ENCODE measurements at places on chromosomes 2 and 18.

DNA sequence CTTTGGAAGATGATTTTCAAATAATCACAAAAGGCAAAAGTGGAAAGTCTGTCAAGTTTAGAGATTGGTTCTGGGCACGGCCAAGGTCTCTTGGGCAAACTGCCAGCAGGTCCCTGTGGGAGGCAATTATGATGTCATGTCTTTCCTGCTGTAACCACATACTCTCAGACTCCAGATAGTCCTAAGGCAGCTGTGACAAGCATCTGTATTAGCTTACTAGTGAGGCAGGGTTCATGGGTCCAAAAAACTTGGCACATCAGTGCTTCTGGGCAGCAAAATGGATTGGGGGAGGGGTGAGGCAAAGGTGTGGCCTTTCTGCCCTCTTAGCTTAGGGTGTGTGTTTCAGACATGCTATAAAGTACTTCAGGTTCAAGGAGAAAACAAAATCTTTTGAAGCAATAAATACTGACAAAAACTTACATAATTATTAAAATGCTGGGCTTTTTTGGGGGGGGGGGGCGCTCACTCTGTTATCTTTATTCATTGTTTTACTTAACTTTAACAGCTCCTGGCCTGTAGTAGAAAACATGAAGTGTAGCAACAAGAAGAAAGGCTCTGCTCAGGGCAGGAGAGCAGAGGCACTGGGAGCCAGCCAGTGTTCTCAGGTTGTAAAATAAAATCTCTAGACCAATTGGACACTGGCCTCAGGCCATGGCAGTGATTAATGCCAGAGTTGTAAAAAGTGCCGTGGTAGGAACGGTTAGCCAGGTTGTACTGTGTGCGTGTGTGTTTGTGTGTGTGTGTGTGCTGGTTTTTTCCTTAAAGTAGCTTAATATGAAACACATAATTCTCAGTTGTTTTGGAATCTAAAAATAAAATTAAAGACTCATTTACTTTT is 14.3 kb upstream of the TANC1 start:
- DNase-seq, result peak; percentile 76

DNA sequence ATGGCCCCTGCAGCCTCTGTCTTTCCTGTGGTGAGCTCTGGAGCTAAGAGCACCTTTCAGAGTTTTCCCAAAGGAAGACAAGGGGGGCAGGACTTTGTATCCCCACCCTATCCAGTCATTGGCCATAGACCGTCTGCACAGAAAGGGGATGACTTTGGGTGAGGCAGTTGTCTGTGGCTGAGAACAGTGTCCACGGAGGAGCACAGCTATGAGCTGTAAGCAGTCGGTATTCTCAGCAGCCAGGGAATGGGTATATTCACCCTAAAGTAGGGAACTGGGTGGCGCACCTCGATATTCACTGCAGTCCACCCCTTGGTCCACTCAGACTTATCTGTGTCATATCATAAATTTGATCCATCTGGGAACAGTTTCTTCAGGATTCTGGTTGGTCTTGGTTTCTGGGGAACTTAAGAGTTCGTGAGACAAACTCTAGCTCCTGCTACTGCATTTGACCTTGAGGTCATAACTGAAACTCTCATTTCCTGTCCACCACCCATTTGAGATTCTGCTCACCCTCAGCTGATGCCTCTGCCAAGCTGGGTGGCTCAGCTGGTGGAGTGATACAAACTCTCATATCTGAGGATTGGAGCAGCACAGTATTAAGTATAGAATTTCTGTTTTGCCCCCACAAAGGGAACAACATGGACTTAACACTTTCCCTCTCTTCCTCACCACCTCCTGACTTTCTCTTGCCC is 45.2 kb upstream of the SCG2 start:
- DNase-seq, result no peak

- no peak for DNase-seq
Observed at GRCh38 chr2:46915281-46915810, at the start of gene MCFD2. Gene MCFD2 (minus strand): TSS chr2:46915806. CDS start chr2:46909171, 6,635 bp downstream.

DNA sequence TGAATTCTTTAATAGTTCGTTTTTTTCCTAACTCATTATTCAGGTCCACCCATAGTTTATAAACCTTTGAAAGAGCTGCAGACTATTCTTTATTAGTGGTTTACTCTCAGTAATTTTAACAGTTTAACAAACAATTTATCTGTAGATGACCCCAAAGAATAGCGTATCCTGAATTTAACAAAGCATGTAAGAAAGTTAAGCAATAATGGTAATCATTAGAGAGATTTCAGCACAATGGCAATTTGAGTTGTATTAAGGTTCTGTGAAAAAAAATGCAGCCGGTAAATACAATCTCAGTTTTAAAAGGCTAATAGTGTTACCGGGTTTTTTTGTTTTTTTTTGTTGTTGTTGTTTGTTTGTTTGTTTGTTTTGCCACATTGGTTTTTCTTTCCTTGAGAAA is 40.3 kb downstream of the RBM45 start:
- DNase-seq, result no peak

- no peak for DNase-seq
Observed at GRCh38 chr2:221710744-221711143, 138.6 kb upstream of the EPHA4 start.

DNA sequence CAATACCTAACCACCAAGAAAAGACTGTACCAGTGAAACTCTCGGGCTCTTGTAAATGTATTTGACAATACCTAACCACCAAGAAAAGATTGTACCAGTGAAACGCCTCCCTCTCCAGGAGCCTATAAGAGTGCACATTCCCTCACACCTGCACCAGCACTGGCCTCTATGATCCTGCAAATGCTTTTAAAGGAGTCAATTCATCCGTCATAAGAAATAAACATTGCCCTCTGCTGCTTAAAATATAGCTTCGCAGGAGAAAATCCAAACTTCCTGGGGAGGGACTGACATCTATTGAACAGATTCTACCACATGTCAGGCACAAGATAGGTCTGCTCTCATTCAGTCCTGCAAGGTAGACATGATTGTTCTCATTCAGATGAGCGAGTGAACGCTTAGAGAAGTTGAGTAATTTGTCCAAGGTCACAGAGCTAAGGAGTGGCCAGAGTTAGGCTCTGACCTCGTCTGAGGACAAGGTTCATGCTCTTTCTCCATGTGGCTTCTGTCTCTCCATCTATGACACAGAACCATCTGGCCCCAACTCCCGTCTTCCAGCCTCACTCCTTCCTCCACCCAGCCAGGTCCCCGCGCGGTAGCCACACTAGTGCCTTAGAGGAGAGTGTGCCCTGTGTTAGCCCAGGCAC is 38.7 kb downstream of the MCFD2 start:
- DNase-seq, result peak; percentile 39

GRCh38 chr2:150464270-150464669 is 23.2 kb downstream of the RND3 start:
- no peak for DNase-seq

DNA sequence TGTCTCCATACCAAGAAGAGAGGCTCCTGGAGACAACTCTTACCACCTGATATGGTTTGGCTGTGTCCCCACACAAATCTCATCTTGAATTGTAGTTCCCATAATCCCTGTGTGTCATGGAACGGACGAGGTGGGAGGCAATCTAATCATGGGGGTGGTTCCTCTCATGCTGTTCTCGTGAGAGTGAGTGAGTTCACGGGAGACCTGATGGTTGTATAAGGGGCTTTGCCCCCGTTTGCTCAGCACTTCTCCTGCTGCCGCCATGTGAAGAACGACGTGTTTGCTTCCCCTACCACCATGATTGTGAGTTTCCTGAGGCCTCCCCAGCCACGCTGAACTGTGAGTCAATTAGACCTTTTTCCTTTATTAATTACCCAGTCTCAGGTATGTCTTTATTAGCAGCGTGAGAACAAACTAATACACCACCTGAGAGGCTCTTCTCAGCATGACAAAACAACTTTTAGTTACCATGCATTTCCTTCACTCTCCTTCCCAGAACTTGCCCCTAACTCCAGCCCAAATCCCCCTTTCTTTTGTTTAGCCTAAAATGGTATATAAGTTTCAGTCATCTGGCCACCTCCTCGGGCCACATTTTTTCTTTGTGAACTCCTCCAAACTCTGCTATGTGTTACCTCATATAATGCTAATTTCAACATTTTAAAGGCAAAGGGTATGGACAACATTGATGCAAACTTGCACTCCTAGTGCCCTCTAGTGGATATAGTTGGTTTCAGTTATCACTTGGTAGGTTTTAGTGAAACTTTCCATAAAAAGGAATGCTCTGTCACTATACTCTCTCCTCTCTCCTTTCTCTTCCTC is 58.6 kb upstream of the SLC25A52 start:
- peak; percentile 54 for DNase-seq

DNA sequence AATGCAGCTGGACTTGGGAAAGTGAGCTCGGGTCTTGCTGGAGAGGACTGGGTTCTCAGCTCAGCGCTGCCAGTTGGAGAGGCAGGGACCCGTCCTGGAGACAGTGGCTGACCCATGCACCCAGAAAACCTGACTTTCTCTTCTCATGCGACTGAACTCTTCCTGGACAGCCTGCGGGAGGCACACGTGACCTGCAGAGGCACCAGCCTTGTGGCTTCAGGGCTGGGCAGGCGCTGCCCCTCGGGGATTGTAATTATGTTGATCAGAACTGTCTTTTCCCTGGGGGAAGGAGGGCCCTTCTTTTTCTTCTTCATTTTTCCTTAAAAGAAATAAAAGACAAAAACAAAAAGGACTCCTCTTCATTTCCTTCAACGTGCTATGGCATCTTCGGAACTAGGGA is 198.1 kb downstream of the VAPA start:
- no peak for DNase-seq

- peak; percentile 42 for DNase-seq
Observed at GRCh38 chr2:103161456-103162289, 399.8 kb downstream of the TMEM182 start.

DNA sequence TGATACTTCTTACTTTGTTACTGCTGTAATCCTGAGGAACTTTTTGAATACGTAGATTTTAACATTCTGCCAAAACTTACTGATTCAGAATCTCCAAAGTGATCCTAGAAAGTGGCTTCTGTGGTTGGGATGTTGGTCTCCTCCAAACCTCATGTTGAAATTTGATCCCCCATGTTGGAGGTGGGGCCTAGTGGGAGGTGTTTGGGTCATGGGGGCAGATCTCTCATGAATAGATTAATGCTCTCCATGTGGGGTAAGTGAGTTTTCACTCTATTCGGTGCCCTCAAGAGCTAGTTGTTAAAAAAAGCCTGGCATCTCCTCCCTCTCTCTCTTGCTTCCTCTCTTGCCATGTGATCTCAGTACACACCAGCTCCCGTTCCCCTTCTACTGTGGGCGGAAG is 329.9 kb downstream of the HRH4 start:
- DNase-seq, result no peak

- no peak for DNase-seq
Observed at GRCh38 chr2:70991142-70991541, 3.5 kb downstream of the TEX261 start.

- no peak for DNase-seq
Observed at GRCh38 chr2:85033388-85033787, 62.4 kb downstream of the KCMF1 start.

GRCh38 chr2:126879348-126880298 is 19.1 kb upstream of the TEX51 start:
- DNase-seq, result no peak

GRCh38 chr2:50395605-50396297 is 636.2 kb downstream of the NRXN1 start:
- DNase-seq, result peak; percentile 77

DNA sequence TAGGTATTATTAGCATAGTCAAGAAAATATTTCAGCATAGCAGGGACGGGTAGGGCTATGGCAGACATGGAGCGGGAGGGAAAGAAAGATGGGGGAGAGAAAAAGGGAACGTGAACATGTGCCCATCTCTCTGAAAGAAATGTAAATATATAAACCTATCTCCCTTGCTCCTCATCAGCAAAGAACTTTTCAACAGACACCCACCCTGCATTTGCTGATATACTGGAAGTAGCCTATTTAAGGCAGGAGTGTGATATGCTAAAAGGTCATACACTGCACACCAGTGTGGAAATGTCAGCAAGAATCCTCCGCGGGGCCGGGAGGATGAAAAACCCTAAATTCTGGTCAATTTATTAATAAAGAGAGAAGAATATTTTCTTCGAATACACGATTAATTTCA is 1.7 kb downstream of the MBOAT2 start:
- DNase-seq, result no peak

DNA sequence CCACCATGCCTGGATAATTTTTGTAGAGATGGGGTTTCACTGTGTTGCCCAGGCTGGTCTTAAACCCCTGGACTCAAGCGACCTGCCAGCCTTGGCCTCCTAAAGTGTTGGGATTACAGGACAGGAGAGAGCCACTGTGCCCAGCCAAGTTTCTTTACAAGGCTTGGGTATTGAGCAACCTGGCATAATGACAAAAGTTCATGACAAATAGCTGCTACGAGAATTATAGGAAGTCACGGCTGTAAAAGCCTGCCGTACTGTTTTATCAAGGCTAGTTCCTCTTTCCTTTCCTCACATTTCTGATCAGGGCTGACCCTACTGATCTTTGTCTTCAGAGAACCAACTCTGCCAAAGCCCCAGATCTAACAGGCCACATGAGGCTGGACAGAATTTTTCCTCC is 490.4 kb upstream of the SPRED2 start:
- no peak for DNase-seq

- DNase-seq, result peak; percentile 51
Observed at GRCh38 chr18:41524674-41525470, 430.2 kb upstream of the PIK3C3 start.

- DNase-seq, result peak; percentile 74
Observed at GRCh38 chr2:209771474-209772289, at the start of gene UNC80. Gene UNC80 (plus strand): TSS chr2:209771832. CDS start chr2:209772073, 241 bp downstream.

GRCh38 chr2:187497858-187498463 is 49.9 kb upstream of the CALCRL start:
- no peak for DNase-seq

- DNase-seq, result no peak
Observed at GRCh38 chr2:26986576-26986975, 16.1 kb downstream of the MAPRE3 start.

GRCh38 chr2:209872675-209873074 is 101.0 kb downstream of the UNC80 start:
- DNase-seq, result no peak

DNA sequence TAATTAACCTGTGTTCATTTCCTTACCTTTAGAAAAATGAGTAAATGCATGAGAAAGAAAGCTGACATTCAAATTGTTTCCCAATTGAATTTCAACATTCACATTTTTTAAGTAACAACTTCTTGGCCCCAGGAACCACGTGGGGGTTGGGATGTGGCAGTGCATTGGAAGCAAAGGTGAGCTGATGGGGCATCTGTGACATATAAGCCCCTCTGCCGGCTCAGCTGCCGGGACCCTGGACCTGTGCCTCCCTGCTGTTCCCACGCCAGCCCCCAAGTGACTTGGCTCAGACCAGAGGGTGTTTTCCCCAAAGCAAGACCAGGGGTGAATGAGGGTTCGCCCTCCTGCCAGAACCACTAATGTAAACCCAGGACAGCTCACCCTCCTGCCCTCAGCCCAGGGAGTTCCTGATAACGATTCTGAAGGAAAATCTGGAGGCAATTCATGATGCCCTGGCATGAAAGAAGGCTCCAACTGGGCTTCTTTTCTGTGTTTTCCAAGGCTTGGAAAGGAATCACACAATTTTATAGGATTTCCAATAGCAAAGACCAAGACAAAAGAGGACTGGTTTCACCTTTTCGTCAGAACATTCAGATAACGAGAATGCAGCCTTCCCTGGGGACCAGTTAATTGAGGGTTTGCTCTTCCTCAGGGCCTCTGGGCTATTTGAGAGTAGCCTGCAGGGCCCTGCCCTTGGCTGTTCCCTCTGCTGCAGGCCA is 193.2 kb upstream of the TWIST2 start:
- DNase-seq, result peak; percentile 14

Data from NCI-H2081 (cell line).